ENCODE measurements at places on chromosomes 1 and 21.
A peak's percentile ranks its signal among the peaks of the same experiment; 100 is the strongest.

DNA sequence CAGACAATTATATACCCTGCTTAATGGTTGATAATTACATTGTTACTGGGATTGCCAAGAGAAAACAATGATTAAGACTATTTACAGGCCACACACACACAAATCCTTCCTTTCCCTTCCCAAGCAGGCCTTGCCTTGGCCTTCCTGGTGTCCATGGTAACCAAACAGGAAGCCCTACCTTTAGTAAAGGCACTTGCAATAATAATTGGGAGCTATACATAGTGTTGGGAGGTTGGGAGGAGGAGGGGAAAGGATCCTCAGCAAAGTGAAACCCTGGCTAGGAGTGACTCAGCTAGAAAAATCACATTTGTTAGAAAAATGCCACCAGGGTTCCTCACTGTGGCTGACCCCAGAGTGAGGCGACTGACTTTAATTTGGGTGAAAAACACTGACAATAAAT, 122.3 kb upstream of the ADAR start:
- peak; percentile 73 for DNase-seq

GRCh38 chr1:160131803-160132565, 16.4 kb downstream of the ATP1A2 start:
- DNase-seq = no peak

DNA sequence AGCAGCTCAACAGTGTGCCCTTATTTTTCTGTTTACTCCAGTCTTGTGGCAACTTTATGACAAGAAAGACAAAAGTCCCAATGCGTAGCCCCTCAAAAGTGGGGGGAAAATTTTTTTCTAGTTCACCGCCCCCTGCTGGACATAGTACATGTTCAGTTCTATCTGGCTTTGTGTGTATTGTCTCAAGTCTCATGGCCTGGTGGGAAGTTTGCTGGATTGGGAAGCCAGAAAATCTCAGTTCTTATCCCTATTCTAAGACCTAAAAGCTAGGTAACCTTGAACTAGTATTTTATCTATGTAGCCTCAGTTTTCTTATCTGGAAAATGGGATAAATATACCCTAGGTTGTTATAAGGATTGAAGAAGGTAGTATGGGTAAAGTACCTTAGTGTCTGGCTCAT, 55.8 kb upstream of the LDLRAP1 start:
- no peak for DNase-seq

- DNase-seq = no peak
Observed at GRCh38 chr1:167400359-167400953, 117.9 kb downstream of the CD247 start.

GRCh38 chr1:233599542-233600073, 14.3 kb upstream of the KCNK1 start:
- DNase-seq = no peak

DNA sequence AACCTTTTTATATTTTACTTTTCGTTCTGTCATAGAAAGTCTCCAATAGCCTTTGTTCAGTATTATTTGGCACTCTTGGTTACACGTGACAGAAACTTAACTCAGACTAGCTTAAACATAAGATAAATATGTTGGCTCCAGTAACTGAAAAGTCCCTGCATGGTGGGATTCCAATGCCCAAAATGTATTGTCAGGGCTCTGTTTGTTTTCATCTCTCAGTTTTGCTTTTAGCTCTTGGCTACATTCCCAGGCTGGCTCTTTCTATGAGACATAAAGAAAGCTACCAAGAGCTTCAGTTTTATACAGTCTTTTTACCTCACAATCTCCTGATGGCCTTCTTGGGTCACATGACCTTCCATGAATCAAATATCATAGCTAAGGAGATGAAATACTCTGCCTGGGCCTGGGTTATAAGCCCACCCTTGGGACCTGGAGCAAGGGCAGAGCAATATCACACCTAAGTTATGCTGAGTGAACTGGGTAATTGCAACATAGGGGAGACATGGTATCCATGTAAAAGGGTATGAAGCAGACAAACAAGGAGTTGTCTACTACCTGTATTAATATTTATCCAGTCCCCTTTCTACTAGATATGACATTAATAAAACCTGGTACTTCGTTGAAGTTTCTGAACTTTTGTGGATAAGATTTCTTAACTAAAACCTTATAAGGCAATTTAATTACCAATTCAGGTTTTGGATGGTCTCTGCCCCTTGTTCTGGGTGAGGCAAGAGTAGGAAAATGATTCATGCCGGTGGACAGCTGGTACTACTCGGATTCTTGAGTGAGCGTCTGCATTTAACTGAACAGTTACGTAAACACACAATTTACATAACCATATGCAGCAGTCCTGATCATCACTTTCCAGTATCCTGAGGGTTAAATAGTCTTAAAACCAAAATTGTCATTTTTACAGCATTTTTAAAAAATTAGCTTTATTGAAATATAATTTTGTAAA, 442.3 kb downstream of the GPATCH2 start:
- no peak for DNase-seq

- no peak for DNase-seq
Observed at GRCh38 chr1:244114892-244115291, 63.8 kb downstream of the ZBTB18 start.

DNA sequence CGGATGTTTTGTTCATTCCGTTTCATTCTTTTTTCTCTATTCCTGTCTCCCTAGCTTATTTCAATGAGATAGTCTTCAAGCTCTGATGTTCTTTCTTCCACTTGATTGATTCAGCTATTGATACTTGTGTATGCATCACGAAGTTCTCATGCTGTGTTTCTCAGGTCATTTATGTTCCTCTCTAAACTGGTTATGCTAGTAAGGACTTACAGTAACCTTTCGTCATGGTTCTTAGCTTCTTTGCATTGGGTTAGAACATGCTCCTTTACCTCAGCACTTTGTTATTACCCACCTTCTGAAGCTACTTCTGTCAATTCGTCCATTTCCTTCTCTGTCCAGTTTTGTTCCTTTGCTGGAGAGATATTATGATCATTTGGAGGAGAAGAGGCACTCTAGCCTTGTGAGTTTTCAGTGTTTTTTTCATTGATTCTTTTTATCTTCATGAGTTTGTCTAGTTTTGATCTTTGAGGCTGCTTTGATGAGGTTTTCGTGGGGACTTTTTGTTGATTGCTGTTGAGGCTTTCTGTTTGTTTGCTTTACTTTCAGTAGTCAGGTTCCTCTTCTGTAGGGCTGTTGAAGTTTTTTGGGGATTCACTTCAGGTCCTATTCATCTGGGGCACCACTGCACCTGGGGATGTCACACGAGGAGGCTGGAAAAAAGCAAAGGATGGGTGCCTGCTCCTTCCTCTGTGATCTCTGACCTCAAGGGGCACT, 496.9 kb upstream of the LRRC7 start:
- DNase-seq = no peak

DNA sequence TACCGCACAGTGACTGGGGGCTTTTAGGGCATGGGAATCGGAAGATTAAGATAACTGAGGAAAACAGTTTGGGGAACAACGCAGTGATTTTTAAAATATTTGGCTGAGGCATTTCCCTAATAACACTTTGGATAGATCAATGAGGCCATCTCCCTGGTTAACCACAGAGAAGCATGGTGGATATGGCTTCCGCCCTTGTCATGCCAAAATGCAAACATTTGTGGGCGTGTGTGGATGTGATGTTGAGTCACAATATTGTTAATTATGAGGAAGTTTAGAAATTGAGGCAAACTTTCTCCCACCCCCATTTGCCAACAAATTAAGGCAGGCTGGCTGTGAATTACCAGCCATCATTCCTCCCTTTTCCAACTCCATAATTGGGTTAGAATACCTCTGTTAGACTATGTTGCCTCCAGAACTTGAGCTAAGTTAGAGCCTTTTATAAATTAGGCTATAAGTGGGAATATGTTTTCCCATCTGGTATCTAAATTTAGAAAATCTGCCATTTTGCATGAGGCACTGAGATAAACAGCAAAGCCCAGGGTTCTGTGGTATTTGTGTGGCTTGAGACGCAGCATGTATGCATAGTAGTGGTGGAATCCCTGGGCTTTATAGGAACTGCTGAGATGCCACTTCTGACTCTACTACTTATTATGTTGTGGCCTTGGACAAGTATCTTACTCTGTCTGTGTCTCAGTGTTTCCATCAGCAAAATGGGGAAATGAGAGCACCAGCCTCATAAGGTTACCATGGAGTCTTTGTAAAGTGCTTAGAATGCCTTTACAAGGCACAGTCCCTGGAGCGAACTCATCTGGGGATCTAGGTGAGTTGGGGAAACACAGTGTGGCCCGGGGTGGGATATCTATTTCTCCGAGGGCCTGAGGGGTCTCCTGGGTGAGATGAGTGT, 154.6 kb downstream of the C1orf94 start:
- no peak for DNase-seq

GRCh38 chr1:165424454-165425216, 20.3 kb downstream of the RXRG start:
- no peak for DNase-seq

DNA sequence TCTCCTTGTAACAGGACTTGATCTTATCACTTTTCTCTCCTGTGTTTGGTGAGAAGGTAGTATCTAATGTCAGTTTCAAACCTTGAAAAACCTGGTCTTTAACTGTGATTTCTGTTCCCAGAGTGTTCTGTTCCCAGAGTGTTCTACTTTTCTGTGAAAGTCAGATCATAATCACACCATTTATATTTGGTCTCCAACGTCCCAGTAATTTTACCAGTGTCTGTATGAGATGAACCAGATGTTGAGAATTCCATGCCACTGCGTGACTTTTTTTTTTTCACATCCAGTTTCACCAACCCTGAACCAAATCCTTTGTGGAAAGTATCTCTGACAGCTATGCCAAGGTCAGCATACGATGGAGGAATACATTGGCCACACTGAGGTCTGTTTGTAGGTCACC, 365.2 kb downstream of the USP25 start:
- no peak for DNase-seq
